Esophagus squamous epithelium (tissue), 5 donors: ENCODE measurements at places on chromosomes 5 and 9.

DNA sequence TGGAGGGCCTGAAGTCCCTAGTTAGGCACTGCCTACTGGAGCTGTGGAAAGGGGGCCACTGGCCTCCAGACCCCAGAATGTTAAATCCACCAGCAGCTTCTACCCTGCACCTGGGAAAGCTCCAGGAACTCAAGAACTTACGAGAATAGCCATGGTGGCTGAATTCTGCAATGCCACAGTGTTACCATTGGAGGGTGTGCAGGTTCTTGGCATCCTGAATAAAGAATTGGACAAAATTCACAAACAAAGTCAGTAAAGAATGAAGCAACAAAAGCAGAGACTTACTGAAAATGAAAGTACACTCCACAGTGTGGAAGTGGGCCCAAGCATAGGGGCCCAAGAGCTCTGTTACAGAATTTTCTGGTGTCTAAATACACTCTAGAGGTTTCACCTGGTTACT, 107.0 kb downstream of the PRDM9 start:
- DNase-seq = no peak

GRCh38 chr5:181283347-181283746, 22.4 kb upstream of the TRIM52 start:
- no peak for DNase-seq

GRCh38 chr5:40396317-40396716, 283.4 kb upstream of the PTGER4 start:
- DNase-seq = no peak

DNA sequence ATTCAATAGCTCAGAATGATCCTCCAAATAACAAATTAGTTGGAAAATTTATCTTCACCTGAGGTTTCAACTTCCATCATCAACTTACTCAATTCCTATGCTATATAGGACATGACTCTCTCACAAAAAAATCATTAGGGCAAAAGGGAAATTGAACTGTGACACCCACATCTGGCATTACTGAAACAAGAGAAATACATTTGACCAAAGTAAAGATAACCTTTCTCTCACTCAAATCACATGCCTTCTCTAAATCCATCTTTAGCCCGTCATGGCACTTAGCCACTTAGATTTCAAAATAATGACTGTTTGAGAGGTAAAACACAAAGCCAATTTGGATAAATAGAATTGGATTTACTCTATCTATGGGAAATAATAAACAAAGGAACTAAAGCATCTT, 126.4 kb downstream of the ADAMTS6 start:
- DNase-seq = no peak

DNA sequence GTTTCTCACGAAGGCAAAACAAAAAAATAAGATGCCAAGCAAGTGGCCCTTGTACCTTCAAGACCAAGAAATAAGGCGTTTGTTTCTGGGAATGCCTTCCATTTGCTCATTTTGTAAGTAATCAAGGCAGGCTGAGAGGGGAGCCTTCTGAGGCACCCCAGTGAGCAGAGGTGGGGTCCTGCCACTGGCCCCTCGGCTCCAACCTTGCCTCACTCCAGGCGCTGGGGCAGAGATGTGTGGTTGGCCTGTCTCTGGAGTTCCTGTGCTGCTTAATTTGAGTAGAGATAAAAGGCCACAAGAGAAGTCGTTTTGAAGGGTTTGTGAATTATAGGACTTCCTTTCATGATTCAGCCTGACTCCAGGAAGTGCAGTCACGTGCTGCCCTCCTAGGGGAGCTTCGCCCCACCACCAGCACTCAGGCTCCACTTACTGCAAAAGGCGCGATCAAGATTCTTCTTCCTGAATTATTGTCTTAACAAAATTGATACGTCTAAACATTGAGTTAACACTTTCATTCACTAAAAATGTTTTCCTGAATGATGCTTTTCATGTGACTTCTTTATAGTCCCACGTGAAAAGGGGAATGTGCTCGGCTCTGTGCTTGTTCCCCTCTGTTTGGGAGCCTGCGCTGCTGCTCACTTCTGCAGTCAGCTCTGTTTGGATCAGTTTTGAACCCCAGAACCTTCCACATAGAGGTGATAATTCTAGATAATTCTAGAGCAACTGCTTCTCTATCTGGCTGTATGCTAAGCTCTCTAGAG, 13.7 kb downstream of the SYK start:
- no peak for DNase-seq

DNA sequence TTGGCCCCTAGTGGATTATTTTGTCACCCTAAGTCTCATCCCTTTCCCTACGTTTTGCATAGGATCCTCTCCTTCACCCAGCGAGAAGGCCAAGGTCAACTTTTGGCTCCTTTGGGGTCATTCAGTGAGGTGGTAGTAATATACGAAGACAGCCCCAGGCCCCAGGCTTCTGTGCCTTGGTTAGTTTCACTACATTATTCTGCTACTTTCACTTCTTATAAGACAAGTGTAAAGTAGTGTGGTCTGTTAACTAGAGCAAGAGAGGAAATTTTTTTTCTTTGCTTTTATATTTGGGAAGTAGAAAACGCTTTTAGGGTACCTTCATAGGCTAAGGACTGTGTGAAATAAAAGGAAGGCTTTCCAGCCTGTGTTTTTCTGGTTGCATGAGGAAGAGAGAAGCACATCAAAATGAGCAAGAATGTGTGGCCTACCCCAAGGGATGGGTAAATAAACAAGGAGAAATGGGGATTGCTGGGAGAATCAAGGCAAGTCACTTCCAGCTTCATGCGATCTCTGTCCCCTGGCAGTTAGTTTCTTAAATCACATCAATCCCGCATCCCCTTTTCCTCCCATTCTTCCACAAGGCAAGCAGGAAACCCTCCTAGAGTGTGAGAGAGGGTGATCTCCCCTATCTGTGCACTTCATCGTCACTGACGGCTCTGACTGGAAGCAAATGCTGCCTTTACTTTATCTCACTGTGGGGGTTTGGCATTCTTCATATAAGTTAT, 677.0 kb upstream of the WWC1 start:
- DNase-seq = no peak

- DNase-seq = no peak
These were observed 184.8 kb downstream of the MLLT3 start for GRCh38 chr9:20437476-20437875.
